ENCODE measurements at places on chromosomes 13 and 19.

DNA sequence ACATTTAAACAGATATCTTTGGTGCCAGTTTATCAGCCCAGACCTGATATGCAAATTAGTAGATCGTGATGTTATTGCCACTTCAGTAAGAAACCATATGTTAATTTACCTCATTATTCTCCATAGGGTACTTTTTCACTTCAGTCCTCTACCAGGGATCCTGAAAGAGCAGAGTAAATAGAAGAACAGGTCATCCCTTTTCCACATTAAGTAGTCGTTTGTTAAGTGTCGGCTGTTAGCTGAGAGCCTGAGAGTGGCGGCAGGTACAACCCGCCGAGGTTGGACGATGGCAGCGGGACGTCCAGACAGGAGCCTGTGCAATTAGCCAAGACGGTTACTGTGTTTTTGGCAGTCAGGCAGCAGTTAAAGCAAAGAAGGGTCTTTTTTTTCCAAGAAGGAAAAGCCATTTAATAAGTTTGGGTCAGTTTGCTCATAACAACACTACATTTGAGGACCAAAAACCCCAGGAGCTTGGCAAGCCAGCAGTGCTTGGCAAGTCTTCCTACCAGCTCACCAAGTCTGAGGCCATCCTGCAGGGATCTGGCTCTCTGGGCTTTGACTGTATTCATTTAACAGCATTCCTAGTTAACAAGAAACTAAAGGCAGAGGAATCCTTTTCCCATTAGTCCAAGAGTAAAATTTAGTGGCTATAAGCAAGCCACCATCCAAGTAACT, 231.8 kb downstream of the SHISA2 start:
- no peak for DNase-seq

DNA sequence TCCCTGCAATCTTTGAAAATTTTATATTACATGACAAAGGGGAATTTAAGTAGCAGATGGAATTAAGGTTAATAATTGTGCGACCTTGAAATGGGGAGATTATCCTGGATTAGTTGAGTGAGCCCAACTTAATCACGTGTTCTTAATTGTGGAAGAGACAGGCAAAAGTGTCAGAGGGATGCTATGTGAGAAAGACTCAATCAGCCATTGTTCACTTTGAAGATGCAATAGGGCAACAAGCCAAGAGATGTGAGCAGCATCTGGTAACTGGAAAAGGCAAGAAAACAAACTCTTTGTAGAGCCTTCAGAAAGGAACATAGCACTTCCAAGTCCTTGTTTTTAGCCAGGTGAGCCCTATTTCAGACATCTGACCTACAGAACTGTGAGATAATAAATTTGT, 247.7 kb downstream of the SLITRK1 start:
- no peak for DNase-seq

- no peak for DNase-seq
Measured at GRCh38 chr13:61463024-61463423, 47.4 kb upstream of the PCDH20 start.

DNA sequence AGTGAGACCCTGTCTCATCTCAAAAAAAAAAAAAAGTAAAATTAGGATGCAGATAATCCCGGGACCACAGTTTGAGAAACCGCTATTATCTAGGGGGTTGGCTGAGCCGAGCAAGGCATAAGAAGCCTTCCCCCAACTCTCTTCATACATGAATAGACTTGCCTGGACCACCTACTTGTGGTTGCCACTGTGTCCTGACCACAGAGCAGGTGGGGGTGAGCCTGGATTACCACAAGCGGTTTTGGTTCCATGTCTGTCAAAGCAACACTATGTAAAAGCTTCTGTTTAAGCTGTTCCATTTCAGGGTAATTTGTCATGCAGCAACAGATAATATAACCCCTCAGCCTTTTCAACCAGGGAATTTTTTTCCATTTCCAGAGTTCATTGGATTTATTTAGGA, 3.3 kb upstream of the NAPA start:
- DNase-seq = no peak

DNA sequence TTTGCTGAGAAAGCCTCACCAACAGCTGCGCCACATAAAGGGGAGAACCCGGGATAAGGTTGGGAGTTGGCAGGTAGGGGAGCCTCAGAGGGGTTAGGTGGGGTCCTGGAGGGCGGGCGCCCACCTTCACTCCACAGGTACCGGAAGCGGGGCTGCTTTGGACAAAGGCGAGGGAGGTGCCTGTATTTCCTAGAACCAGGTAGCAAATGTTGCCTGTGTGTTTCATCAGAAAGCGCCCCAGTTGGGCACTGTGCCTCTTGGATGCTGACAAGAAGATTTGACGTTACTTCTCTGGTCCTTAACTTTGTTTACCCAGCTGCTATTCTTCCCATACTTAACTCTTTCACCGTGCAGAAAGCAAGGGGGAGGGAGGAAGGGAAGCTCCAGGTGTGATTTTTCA, 278.9 kb downstream of the ZNF536 start:
- DNase-seq = no peak

GRCh38 chr13:103195762-103196161, 129.5 kb upstream of the SLC10A2 start:
- no peak for DNase-seq

DNA sequence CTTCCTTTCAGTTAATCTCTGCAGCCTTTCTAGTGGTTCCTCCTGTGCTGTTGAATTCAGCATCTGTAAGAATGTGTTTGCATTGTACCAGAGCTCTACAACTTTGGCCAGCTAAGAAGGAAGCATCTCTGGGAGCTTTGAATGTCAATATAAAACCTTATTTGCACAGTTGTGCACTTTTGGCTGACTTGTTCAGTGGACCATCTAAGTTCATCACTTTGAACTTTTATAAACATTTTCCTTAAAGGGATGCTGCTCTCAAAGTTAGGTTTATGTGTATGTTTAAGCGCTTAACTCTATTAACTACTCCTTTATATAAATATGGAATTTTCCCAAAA, 15.6 kb downstream of the POLR1D start:
- no peak for DNase-seq

DNA sequence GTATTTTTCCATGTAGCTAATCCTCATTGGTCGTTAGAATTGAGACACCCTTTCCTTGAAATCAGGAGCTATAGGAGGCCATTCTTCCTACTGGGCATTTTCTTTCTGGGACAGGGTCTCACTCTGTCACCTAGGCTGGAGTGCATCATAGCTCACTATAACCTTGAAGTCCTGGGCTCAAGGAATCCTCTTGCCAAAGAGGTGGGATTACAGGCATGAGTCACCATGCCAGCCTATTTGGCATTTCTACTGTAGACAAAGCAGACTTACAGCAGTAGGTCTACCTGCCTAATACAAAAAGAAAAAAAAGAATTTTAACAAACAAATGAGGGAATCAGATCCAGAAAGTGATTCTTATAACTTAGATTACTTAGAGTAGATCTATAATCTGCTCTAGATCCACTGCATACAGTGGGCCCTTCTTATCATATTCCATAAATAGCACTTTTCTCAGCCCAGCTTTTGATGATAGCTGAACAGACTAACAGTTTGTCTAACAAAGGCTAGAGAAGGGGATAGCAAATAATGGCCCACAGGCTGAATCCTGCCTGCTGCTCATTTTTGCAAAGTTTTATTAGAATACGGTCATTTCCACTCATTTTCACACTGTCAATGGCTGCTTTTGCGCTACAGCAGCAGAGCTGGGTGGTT, 36.7 kb upstream of the USPL1 start:
- no peak for DNase-seq

DNA sequence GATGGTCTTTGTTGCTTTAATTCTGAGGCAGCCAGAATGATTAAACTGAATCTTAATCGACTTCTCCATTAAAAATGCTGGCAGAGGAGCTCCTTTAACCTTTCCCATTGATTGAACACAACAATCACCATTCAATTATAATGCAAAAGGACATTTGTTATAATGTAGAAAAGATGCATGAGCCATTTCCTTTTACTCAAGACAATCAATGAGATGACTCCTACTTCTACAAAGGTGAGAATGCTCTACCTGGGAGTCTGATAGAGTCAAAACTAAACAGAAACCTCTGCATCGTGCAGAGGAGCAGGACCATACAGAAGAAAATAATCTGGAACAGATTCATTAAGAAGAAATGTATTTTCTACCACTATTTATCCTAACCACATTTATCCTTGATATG, 253.6 kb upstream of the DACH1 start:
- DNase-seq = no peak

DNA sequence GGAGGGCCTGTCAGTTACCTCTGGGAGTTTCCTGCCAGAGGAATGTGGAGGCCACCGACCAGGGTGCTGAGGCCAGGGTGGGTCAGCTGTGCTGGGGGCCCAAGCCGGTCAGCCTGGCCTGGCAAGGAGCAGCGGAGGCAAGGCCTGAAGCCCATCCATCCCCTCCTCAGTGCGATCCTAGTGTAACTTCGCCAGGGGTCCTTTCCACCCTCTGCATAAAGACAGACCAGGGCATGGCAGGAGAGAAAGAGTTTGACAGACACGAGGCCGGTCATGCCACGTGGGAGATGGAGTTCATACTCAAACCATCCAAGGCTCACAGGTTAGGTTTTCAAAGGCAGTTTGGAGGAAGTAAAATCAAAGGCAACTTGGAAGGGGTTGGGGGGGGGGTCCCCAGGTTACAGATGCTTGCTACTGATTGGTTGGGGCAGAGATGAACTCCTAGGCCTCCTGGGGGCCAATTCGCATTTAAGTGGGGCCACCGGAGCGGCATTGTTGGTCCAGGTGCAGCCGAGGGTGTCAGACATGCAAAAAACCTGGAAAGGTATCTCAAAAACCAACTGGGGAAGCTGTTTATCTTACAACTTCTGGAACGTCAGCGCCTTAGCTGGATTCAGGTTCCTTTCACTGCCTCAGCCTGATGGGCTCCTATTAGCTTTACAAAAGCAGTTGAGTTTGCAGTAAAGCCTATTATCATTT, 36.8 kb upstream of the DPRX start:
- no peak for DNase-seq

- peak; percentile 67 for DNase-seq
Measured at GRCh38 chr13:61531383-61532065, 115.9 kb upstream of the PCDH20 start.

Data from suppressor macrophage treated with lipopolysaccharide for 1 hour (primary cell).